ENCODE measurements at places on chromosomes 4 and X.
A peak's percentile ranks its signal among the peaks of the same experiment; 100 is the strongest.

DNA sequence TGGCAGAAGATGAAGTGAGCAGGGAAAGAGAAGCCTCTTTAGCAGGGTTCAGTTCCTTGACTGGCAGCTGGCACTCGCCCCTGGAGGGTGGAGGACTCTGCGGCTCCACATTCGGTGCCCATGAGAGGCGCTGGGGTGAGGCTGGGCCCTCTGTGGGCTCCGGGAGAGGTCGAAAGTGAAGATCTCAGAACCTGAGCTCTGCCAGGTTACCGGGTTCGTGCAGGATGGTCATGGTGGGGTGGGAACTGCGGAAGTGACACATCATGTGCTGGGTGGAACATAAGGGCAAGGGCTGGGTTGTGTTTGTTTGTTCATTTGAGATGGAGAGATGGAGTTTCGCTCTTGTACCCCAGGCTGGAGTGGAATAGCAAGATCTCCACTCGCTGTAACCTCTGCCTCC, 44.2 kb downstream of the TRIM61 start:
- DNase-seq: no peak

- no peak for DNase-seq
These were observed 148.8 kb downstream of the APBB2 start for GRCh38 chr4:41065434-41066006.

GRCh38 chr4:30586850-30587249, 133.3 kb upstream of the PCDH7 start:
- DNase-seq: no peak

GRCh38 chr4:119589165-119589564, 39.4 kb downstream of the PDE5A start:
- DNase-seq: no peak

DNA sequence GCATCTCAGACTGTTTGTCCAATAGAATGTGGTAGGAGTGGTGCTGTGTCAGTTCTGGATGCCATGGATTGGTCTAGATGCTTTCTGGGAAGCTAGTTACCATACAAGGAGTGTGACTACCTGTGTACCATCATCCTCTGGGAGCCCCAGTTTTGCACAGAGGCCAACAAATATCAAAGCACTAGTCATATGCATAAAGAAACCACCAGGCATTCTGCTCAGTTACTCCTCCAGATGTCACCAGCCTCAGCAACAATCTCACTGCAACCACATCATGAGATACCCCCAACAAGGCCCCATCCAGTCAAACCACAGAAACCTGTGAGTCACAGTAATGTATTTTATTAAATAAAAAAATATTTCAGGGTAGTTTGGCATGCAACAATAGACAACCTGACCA, 435.8 kb upstream of the CPEB2 start:
- peak; percentile 57 for DNase-seq

- no peak for DNase-seq
These were observed 76.9 kb downstream of the EGF start for GRCh38 chr4:109989618-109990017.

GRCh38 chr4:53587135-53587534, 4.2 kb downstream of the LNX1 start:
- no peak for DNase-seq

DNA sequence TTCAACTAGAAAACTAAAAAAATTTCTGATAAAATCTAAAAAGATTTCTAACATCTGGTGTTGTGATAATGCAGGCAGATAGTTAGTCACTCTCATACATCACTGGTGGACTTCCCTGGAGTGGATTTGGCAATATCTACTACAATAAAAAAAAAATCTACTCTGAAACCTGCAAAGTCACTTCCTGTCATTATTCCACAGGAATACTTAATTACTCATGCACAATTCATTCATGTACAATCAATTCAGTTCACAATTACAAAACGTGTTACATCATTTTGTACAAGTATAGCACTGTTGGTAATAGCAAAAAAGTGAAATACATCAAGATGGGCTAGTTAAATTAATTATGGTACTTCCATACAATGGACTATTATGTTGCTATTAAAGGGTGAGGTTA, 16.5 kb upstream of the RHOH start:
- peak; percentile 85 for DNase-seq

DNA sequence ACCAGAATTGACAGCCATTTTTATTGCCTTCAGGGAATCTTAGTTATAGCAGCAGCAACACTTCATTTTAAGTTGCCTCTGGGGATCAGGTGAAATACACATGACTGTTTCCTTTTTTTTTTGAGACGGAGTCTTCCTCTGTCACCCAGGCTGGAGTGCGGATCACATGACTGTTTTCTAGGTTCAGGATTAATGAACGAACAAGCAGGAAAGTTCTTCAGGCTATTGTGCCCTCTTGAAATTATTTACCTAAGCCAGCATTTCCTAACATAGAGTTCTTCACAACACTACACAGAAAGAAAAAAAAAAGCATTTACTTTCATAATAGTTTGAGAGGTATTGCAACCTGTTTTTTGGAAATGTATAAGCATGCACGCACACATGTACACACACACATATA, 2032.8 kb downstream of the PCDH7 start:
- no peak for DNase-seq

- no peak for DNase-seq
These were observed 80.5 kb upstream of the GALNT7 start for GRCh38 chr4:173088144-173088543.

DNA sequence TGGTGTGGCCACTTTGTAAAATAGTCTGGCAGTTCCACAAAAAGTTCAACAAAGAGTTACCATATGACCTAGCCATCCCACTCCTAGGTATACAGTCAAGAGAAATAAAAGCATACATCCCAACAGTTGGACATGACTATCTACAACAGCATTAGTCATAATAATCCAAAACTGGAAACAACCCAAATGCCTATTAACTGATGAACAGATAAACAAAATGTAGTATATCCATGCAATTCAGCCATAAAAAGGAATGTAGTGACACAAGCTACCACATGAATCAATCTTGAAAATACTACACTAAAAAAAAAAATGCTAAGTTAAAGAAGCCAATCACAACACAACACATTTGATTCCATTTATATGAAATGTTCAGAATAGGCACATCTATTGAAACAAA, 16.1 kb downstream of the MED14 start:
- peak; percentile 76 for DNase-seq

DNA sequence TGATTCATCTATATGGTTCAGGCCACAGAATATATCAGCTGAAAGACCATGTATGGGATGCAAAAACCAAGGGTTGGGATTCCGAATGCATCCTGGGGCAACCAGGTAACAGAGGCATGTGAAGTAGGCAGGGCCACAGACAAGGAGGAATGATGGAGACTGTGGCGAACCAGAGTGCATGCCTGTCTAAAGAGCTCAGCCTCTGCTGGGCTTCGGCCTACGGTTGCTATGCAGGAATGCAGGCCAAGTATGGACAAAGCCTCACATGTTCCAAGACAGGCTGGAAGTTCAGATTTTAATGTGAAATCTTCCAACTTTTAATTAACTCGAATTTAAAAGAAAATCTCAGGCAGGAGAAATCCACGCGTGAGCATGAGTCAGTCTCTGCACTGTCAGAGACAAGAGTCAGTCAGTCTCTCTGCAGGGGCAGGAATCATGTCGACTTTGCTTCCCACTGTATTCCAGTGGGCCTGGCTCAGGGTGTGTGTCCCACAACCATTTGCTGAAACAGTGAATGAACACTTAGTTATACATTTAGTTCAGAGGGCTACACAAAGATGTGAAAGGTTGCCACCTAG, 344.4 kb downstream of the UNC5C start:
- DNase-seq: no peak

GRCh38 chr4:7887436-7887835, 52.2 kb downstream of the AFAP1 start:
- DNase-seq: no peak

DNA sequence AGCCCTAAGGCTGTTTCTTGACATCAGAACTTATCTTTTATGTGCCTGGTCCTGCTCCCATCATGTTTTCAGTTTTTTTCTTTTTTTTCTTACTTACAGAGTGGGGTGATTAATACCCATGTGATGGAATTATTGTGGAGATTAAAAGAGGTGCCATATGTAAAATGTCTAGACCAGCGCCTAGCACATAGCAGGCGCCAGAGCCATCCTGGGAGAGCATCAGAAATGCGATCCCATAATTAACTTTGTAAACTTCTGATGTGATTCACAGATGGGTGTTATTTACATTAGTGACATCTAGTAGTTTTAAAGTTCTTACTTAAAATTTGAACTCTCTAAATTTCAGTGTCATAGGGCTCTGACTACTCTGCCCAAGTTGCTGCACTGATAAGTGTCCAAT, 66.2 kb upstream of the PGRMC2 start:
- peak; percentile 51 for DNase-seq

- DNase-seq: no peak
These were observed 37.4 kb downstream of the LARP7 start for GRCh38 chr4:112674376-112674775.

DNA sequence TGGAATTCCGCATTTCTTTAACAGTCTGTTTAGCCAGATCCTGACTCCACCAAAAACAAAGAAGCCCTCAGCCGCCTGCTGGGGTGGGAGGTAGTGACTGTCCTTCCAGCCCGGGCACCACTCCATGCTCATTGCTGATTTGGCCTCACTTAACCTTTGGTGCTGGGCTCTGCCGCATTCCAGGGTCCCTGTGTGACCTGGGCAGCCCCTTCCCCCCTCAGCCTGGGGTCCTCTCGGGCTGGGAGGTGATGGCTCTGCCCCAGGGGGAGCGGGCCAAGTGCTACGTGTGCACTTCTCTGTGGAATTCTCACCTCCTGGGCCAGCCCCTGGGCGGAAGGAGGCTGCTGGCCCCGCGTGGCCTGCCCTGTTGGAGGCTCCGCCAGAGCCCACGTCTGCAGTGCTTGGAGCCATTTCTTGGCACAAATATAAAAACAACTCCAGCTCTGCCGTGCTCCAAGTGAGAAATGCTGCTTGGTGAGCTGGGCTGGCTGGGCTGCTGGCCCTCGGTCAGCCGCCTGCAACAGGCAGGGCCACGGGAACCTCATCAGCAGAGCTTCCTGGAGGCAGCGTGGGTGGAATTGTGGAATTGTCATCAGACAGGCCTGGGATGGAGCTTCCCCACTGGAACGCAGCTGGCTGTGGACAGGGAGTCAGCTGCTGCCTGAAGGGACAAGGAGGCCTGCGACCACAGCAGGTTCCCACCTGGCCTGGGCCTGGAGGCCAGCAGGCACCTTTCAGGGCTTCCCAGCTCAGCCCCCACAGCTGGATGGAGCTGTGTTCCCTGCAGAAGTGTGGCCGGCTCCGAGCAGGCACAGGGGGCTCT, 66.0 kb downstream of the TRMT44 start:
- DNase-seq: peak; percentile 55

- DNase-seq: no peak
These were observed 54.4 kb upstream of the HGFAC start for GRCh38 chr4:3387154-3387942.

DNA sequence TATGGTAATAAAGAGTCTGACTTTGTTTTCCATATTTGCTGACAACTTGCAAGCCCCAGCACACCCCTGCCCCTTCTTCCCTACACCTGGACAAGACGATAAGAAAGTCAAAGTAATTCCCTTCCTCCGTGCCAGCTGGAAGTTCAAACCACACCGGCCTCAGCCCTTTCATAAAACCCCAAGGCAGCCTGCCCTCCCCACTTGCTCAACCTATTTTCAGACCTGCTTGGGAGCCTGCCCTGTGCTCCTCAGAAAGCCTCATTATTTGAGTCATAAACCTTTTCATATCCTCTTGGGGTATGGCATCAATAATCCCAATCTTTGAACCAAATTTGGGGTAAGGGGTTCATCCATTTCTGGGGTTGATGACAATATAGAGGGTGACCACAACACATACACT, 29.5 kb downstream of the NIPAL1 start:
- DNase-seq: no peak

DNA sequence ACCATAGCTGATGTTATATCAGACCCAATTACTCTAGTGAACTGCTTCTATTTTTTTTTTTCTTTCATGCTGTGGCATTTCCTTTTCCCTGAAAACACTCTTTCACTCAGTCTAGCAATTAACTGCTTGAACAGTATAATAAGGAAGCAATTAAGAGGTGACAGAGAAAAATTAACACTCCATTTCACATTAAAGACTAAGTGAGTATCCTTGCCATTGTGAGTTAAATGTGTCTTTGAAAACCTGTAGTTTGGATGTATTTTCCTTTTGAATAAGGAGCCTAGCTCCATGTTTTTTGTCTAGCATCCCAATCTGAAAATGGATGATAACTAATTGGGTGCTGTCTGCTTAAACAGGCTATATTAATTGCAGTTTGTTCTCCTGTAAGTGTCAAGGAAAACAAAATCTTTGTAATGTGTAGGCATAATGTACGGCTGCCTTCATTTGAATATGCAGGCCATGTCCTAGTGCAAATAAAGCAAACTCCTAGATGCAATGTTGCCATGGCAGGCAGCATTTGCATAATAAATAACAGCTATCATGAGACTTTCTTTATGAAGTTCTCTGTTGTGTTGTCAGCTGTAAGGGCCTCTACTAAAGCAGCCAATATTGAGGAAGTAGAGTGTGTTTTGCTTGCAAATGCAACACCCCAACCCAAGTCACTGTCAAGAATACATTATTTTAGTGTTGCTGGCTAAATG, 416.7 kb downstream of the ZIC3 start:
- no peak for DNase-seq

- DNase-seq: peak; percentile 4
These were observed 21.0 kb upstream of the ANXA10 start for GRCh38 chr4:168071304-168071703.

DNA sequence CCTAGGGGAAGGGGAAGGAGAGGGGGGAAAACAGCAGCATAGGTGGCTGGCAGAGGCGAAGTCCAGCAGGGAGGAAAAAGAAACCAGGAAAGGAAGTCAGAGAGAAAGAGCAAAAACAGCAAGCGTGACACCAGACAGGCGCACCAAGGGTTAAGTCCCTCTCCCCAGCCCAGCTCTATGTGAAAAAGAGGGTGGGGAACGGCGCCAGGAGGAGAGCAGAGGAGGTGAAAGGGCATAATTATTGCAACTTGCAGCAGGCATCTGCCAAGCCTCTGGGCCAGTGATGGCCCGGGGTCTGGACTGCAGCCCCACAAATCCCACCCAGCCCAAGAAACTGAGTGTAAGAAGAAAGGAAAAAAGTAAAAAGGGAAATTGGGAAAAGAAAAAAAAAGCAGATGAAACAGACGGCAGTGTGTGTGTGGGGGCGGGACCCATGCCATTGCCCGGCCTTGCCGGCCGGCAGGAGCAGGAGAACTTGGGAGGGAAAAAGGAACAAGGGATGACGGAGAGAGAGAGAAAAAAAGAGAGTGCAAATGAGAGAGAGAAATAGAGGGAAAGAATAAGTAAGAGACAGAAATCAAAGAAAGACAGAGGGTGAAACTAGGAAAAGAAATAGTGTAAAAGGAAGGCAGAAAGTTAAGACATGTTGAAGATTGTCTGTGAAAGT, 14.1 kb upstream of the RHOXF2 start:
- no peak for DNase-seq

DNA sequence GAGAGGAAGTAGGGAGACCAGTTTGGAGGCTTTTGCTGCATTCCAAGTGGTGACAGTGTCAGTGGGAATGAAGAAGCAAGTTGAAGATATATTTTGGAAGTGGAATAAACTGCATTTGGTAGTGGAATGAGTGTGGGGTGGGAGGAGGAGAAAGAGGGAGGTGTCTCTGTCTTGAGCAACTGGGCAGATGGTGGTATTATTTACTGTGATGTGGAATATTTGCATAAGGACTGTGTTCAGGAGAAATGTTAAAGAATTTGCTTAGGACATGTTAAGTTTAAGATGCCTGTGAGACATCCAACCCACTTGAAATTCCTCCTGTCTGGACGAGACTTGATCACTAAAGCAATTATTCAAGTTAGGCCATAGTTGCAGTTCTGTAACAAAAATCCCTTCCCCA, 448.9 kb upstream of the AMOT start:
- no peak for DNase-seq
